ENCODE measurements at places on chromosomes 5 and 9.

GRCh38 chr5:119166026-119166425 is 95.1 kb downstream of the DMXL1 start:
- no peak for DNase-seq

DNA sequence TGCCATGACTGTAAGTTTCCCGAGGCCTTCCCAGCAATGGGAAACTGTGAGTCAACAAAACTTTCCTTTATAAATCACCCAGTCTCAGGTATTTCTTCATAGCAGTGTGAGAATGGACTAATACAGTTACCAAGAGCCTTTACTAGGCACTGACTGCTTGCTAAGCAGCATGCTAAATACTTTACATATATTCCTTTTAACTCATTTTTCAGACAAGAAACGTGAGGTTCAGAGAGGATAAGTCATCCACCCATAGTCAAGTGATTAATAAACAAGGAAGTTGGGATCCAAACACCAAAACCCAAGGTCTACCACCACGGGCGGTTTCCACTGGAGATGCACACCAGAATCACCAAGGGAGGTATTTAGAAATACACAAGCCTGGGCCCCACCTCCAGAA is 50.8 kb downstream of the GABBR2 start:
- DNase-seq: no peak

DNA sequence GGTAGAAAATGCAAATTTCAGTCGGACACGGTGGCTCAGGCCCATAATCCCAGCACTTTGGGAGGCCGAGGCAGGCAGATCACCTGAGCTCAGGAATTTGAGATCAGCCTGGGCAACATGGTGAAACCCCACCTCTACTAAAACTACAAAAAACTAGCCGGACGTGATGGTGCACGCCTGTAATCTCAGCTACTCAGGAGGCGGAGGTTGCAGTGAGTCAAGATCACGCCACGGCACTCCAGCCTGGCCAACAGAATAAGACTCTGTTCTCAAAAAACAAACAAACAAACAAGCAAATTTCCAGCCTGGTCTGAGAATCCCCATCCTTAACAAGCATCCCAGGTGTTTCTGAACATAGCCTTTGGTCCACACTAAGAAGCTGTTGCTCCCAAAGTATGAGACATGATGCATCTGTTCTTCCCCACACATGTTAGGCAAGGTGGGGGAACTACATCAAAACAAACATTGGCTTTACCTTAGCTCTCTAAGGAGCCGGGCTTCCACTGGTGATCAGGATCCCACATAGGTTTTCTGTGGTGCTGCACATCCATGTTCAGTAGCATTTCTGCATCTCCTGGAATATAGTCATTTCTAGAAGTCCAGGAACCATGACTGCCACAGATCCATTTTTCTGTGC is 92.5 kb upstream of the DMRT1 start:
- DNase-seq: no peak

- no peak for DNase-seq
These were observed 3.5 kb downstream of the TENT4A start for GRCh38 chr5:6716629-6717149.

DNA sequence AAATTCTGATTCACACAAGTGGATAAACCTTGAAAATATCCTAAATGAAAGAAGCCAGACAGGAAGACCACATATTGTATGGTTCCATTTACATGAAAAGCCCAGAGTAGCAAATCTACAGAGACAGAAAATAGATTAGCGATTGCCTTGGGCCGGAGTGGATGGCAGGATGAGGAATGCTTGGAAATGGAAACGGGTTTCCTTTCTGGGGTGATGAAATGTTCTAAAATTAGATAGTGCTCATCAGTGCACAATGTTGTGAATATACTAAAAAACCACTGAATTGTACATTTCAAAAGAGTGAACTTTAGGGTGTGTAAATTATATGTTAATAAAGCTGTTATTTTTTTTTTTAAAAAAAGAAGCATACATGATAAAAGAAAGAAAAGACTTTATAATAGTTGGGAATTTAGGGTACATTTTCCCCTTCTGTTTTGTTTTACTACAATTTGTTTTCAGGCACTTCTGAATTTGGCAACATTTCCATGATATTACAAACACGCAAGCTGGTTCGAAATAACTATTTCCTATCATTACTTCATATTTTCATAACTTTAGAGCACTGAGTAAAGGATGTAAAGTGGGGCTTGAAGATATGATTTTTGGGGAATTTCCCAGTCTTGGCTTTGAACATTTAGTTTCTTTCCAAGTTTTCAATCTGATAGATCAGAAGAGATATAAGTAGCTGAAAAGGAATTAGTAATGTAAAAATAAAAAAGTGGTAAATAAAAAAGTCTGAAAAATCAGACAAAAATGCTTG is 23.9 kb downstream of the SLC35A4 start:
- no peak for DNase-seq
